Right renal cortex interstitium (tissue), 3 donors: ENCODE measurements at places on chromosomes 6 and 20.

DNA sequence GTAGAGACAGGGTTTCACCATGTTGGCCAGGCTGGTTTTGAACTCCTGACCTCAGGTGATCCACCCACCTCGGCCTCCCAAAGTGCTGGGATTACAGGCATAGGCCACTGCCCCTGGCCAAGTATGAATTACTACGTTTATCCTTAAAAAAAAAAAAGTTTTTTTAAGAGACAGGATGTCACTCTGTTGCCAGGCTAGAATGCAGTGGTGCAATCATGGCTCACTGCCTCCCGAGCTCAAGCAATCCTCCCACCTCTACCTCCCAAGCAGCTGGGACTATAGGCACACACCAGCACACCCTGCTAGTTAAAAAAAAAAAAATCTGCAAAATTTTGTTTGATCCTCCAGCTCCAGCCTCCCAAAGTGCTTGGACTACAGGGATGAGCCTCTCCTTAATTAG is 23.1 kb downstream of the IYD start:
- no peak for DNase-seq

DNA sequence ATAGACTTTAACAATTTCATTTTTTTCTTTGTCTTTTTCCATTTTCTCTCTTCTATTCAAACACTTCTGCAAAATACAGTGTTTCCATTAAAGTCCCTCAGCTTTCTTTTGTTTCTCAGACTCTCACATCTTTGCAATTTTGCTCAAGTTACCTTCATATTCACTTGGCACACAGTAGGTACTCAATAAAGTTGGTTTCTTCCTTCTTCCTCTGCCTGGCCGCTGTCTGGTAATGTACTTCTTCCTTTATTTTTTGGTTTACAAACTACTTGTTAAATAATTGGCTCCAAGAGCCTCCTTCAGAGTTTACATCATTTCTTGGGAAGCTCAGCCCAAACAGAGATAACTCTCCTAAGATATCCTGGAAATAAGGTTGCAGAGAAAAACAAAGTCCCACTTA is 81.1 kb downstream of the GJA10 start:
- DNase-seq, result no peak

- DNase-seq, result no peak
Observed at GRCh38 chr20:23049201-23050075, at the start of gene THBD. THBD (minus strand) TSS chr20:23049672; CDS start chr20:23049504, 168 bp downstream.

DNA sequence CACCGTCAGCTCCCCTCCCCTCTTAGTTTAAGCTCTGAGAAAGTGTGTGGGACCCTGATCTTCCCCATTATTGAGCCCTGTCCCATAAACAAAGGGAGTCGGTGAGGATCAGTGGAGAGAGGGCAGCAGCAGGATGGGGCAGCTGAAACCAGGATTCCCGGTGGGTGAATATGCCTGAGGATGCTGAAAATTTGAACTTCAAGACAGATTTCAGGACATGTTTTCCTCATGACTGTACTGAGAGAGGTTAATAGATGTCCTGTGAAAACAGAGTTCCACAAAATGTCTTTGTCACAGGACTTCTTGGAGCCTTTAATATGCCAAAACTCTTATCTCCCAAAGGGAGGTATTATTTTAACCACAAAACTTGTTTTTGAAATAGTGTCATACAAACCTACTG is 53.5 kb upstream of the SLC22A16 start:
- no peak for DNase-seq

DNA sequence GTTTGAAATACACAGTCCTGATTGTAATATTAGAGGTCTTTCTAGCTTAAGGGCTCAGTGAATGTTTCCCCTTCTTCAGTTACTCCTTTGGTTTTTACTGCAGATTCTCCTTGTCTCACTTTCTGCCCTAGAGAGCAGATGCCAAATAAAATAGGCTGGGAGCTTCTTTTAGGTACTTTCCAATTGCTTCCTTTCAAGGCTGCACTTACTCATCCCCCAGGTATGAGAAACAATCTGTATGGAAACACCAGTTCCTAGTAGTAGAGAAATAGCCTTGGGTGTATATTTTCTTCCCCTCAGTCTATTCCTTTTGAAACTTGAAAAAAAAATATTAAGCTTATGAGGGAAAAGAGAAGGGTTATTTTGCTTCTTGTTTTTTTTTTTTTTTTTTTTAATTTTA is 139.7 kb downstream of the PAK5 start:
- no peak for DNase-seq

DNA sequence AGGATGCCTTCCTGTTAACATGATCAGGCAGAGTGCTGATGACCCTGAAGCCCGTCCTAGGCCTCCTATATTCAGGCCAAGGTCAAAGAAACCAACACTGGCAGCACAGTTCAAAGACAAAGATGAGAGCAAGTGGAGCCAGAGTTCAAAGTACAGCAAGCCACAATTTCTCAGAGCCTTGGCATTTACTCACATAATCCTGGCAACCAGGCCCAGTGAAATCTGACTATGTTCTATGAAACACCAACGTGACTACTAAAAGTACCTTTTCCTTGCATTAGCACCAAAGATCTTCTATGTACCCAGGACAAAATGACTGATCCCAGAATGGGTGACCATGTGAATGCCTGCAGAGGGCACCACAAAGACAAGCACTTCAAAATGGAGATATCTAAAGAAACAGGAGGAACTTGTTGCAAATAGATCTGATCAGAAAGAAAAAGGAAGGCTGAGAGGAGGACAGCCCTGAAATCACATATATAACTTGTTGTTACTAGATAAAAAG is 3.9 kb downstream of the NFS1 start:
- no peak for DNase-seq

DNA sequence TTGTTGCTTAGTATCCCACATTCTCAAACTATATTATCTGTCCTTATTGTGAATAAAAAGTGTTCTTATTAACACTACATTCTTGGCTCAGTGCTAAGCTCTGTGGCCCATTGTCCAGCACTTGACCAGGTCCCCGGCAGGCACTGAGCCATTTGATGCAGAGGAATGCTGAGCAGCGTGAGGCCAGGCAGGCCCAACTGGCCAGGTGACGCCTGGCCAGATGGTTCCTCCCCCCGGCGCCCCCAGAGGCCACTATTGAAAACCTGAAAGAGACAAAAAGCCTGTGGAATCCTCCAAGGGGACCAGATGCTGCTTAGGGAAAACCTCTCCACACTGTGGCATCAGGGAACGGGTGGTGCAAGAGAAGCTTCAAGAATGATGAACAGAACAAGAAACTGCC is 597.5 kb upstream of the JAG1 start:
- no peak for DNase-seq

DNA sequence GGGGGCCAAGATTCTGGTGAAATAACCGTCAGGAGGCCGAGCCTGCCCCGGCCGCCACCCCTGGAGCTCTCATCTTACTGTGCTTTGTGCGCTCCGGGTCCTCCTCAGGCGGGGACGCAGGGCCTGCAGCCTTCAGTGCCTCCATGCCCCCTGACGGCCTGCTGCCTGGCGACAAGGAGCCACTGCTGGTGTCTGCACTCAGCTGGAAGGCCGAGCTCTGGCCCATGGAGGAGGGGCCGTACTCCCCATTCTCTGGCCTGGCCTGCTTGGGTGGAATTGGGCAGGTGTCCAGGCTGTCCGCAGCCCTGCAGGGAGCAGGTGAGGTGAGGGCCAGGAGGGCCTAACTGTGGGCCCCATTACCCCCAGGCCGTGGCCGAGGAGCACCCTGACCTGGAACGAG is 5.3 kb downstream of the ZNF512B start:
- no peak for DNase-seq

- no peak for DNase-seq
Observed at GRCh38 chr6:20732896-20733295, 198.6 kb downstream of the CDKAL1 start.

GRCh38 chr20:13337090-13337784 is 116.2 kb downstream of the ISM1 start:
- DNase-seq, result no peak

GRCh38 chr20:15807271-15807670 is 766.0 kb downstream of the KIF16B start:
- no peak for DNase-seq
